Astrocyte (in vitro differentiated cells and primary cell): ENCODE measurements at places on chromosomes 3 and 15. TPM values are rescaled to one million over a fixed set of nuclear protein-coding genes. Genes with fewer than 3 reads are reported as not detected.
A peak's percentile ranks its signal among the peaks of the same experiment; 100 is the strongest.

The WNT5A gene
- 45.8 and 66.2 TPM in 2 replicates for total RNA-seq

The ECE2 gene
- total RNA-seq = not detected in 2 replicates

- DNase-seq = no peak
These were observed 417.0 kb upstream of the TPM1 start for GRCh38 chr15:62625429-62626033.

DNA sequence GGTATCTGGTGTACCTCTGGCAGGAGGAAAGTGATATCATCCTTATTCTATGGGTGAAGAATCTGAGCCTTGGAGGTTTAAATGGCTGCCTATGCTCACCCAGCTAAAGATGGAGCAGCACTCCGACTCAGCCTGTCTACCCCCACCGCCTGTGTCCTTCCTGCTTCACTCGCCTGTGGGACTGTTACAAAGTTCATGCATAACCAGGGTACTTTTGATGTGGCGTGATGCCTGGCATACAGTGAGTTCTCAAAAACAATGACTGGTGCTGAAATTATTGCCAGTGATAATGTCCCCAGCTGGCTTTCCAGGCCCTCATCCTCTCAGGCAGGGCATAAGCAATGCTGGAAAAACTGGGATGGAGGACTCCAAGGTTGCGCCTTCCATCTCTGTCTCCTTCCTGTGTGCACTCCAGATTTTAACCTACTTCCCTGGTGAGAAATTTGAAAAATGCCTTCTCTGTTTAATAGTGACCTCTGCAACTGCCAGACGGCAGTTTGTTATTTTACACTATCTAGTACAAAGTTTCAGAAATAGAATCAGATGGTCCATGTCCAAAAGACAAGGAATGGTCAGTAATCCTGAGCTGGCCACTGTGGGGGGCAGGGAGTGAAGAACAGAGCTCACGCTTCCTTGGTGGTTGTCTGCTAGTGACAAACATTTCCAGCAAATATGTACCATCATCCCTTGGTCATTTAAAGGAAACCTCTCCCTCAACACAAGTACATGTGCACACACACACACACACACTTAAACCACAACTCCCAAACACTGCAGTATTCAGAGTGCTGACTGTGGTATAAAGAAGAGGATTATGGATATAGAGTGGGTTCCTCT is 86.5 kb upstream of the NMNAT3 start:
- peak; percentile 24 for DNase-seq

GRCh38 chr15:66653398-66653797 is 48.6 kb upstream of the SMAD6 start:
- DNase-seq = no peak

DNA sequence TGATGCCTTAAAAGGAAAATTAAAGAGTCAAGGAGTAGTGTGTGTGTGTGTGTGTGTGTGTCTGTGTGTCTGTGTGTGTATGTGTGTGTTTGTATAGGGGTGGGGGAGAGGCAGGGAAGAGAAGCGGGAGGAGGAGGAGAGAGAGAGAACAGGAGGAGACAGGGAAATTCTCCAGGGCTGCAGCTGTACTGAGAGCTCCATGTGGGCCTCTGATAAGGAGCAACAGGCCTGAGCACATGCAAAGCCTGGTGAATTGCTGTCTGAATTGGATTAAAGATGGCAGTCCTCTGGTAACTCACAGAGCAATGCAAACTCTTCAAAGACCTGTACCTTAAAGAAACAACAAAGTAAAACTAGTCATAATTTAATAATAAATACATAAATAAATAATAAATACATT is 70.6 kb downstream of the SEMA6D start:
- no peak for DNase-seq

- peak; percentile 99 for DNase-seq
These were observed 73.2 kb upstream of the HEG1 start for GRCh38 chr3:125128861-125129501.

DNA sequence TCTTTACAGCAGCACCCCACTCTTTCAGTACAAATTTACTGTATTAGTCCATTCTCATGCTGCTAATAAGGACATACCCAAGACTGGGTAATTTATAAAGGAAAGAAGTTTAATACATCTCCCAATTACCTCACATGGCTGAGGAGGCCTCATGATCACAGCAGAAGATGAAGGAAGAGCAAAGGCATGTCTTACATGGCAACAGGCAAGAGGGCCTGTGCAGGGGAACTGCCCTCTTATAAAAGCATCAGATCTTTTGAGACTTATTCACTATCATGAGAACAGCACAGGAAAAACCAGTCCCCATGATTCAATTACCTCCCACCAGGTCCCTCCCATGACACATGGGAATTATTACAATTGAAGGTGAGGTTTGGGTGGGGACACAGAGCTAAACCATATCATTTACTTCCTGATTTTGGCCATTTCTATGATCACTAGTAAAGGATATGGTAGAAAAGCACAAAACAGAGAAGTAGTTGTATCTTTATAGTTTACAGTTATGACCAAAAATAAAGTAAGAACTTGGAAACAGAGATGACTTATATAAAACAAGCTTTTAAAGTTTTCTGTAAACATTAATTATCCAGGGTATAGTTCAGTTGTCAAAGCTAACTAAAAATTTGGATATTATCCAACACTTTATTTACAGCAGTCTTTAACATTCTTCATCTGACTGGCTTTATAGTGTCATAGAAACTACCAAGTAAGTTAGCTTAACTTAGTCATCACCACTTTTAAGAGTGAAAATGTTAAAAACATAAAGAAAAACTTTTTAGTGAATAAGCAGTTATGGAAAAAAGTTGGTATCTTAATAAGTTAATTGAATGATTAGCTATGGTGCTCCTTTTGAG is 40.2 kb downstream of the P2RY1 start:
- DNase-seq = no peak

DNA sequence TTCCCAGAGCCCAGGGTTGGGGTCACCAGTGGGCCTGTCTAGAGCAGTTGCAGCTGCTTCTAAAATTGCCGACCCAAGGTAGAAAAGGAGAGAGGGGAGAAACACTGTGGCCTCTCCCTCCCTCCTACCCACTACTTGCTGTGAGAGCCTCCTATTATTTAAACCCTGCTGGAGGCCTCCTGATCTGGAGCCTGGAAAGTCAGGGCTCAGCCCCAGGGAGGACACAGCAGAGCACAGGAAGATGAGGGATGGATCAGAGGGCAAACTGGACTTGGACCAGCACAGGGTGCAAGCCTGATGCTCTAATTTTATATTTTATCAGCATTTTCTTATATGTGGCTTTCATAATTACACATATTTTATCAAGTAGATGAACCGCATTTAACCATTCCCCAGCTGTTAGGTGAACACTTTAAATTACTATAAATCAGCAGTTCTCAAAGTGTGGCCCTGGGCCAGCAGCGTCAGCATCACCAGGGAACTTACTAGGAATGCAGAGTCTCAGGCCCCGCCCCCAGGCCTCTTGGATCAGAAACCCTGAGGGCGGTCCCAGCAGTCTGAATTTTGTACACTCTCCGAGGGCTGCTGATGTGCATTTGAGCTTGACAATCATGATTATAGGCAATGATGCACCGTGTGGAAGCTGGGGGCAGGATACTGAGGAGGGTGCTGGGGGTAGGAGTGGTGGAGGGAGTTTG is 26.7 kb downstream of the SMAD3 start:
- DNase-seq = no peak

DNA sequence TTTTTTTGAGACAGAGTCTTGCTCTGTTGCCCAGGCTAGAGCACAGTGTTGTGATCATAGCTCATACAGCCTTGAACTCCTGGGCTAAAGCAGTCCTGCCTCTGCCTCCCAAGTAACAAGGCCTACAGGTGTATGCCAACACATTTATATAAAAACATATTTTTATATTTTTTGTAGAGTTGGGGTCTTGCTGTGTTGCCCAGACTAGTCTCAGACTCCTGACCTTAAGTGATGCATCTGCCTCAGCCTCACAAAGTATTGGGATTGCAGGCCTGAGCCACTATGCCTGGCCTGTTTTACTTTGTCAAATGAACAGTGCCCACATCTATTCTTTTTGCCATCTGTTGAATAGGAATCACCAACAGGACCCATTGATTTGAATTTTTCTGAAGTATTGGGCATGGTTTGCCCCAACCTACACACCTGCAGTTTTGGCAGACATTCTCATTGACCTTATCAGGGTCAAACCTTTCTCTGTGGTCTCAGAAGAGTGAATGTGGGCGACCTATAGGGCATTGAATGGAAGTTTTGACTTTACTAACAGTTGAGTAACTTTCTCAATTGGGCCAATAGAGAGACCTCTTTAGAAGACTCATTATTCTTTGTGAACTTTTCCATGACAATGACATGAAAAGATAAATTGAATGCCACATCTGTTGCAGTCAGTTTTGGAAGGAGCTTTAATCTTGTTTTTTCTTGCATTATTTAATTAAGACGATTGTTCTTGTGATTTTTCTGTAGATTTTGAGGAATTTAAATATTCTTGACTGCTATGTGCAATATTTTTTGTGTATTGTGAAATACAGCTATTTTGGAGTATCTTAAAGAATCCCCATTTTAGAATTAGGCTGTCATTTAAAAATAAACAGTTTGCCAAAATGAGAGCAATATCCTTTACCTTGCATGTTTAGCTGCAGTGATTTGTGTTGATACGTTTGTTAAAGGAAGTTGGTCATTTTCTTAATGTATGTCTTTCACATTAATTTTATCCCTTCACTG is 2.7 kb downstream of the IREB2 start:
- DNase-seq = no peak

DNA sequence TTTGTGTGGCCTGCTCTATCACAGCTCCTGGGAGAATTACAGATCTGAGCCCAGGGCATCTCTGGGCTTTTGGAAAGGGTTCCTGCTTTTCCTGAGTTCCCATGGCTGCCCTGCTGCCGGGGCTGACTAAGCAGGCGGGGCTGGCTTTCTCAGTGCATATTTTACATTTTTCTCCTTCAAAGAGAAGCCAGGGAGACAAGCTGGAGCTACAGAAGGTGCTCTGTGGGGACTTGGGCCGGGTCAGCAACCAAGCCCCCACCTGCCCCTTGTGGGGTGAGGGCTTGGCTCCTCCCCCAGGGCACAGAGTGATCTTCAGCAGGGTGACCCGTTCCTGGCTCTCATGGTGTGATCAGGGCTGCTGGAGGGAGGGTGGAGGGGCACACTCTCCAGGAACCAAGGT is 17.4 kb downstream of the ABTB1 start:
- peak; percentile 67 for DNase-seq

DNA sequence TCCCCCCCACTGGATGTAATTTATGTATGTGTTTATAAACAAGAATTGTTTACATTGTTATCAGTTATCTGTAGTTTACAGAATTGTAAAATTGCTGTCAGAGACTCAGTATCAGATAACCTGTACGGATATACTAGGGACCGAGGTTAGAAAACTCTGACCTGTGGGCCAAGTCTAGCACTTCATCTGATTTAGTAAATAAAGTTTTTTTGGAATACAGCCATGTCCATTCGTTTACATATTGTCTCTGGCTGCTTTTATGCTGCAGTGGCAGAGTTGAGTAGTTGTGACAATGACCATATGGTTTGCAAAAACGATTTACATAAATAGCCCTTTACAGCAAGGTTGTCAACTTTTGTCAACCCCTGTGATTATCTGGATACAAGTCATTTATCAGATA is 52.6 kb downstream of the LRRC28 start:
- no peak for DNase-seq
